ENCODE measurements at places on chromosomes 7 and 10.
A peak's percentile ranks its signal among the peaks of the same experiment; 100 is the strongest.

DNA sequence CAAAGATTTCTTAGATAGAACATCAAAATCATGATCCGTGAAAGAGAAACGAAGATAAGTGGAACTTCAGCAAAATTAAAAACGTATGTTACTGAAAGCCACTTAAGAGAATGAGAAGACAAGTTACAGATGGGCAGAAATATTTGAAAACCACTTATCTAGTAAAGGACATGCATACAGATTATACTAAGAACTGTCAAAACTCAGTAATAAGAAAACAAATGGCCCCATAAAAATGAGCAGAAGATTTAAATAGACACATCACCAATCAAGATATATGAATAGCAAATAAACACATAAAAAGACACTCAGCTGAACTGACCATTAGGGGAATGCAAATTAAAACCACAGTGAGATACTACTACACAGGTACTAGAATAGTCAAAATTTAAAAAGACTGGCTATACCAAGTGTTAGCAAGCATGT is 343.7 kb downstream of the PTEN start:
- no peak overlapping the region for H3K27ac ChIP-seq
- H3K36me3 ChIP-seq, result no peaks in the 10 kb centered on the region
- H3K4me3 ChIP-seq, result no peak overlapping the region
- H3K27me3 ChIP-seq, result no peaks in the 10 kb centered on the region
- DNase-seq, result no peak

- H3K4me1 ChIP-seq, result no peaks in the 10 kb centered on the region
- no peaks in the 10 kb centered on the region for H3K36me3 ChIP-seq
- no peak overlapping the region for H3K4me3 ChIP-seq
- no peaks in the 10 kb centered on the region for H3K27me3 ChIP-seq
- H3K27ac ChIP-seq, result no peak overlapping the region
Observed at GRCh38 chr10:132868995-132869394, 73.4 kb downstream of the CFAP46 start.

DNA sequence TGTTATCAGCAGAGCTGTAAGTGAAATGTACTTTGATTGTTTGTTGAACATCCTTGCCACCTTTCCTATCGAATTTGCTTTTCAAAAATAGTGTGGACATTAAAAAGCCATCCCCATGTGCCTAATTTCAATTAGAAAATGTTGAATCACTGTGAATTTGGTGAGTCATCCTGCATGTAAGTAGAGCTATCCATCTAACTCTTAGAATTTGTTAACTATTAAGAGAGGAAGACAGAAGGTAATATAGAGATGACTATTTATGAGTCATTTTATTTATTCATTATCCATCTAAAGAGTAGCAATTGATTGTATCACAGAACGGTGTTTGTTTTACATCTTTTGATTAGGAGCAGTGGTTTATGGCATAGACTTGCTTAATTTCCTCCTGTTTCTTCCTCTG is 154.7 kb downstream of the MGMT start:
- H3K36me3 ChIP-seq, result no peaks in the 10 kb centered on the region
- no peak overlapping the region for H3K4me3 ChIP-seq
- H3K27me3 ChIP-seq, result no peaks in the 10 kb centered on the region

GRCh38 chr7:101200504-101200861 is 353 bp downstream of the MOGAT3 start:
- H3K27me3 ChIP-seq, result peaks cover 16% of the 10 kb centered on the region
- peak overlapping the region; percentile 60 for H3K4me3 ChIP-seq
- H3K4me1 ChIP-seq, result peaks cover 20% of the 10 kb centered on the region
- no peak for DNase-seq

- H3K27me3 ChIP-seq, result no peaks in the 10 kb centered on the region
- H3K27ac ChIP-seq, result no peak overlapping the region
- no peak overlapping the region for H3K4me3 ChIP-seq
- no peak for DNase-seq
- H3K36me3 ChIP-seq, result no peaks in the 10 kb centered on the region
Observed at GRCh38 chr7:141436139-141436538, 115.1 kb upstream of the AGK start.

DNA sequence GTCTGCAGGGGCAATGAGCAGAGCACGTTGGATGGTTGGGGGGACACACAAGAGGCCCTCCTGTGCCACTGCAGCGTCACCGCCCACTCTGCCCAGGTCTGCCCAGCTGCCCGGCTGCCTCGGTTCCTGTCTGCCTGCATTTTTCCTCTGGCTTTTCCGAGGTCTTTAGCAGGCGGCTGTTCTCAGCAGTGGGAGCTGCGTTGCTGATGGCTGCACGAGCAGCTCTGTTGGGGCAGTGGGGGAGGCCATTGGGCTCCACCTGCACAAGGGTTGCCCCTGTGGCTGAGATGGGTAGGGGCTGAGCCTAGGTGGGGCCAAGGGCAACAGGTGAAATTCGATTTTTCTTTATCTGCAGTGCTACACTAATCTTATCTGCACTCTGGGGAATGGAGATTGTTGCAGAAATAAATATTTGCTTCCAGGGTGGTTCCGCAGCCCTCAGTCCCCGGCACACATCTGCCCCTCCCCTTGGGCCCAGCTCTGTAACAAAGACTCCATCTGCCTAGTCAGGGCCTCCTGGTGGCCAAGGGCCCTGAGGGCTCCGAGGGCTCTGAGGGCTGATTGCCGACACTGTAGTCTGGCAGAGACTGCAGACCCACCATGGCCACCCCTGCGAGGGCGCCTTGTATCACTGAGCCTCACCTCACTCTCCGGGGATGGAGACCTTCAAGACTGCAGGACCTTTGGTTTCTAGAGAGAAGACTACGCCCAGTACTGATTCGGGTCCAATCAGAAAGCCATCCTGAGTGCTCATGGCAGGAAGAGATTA is 141.7 kb upstream of the SHH start:
- H3K27ac ChIP-seq, result no peak overlapping the region
- no peaks in the 10 kb centered on the region for H3K27me3 ChIP-seq
- no peaks in the 10 kb centered on the region for H3K4me1 ChIP-seq
- H3K4me3 ChIP-seq, result no peak overlapping the region
- no peaks in the 10 kb centered on the region for H3K36me3 ChIP-seq
- no peak for DNase-seq

DNA sequence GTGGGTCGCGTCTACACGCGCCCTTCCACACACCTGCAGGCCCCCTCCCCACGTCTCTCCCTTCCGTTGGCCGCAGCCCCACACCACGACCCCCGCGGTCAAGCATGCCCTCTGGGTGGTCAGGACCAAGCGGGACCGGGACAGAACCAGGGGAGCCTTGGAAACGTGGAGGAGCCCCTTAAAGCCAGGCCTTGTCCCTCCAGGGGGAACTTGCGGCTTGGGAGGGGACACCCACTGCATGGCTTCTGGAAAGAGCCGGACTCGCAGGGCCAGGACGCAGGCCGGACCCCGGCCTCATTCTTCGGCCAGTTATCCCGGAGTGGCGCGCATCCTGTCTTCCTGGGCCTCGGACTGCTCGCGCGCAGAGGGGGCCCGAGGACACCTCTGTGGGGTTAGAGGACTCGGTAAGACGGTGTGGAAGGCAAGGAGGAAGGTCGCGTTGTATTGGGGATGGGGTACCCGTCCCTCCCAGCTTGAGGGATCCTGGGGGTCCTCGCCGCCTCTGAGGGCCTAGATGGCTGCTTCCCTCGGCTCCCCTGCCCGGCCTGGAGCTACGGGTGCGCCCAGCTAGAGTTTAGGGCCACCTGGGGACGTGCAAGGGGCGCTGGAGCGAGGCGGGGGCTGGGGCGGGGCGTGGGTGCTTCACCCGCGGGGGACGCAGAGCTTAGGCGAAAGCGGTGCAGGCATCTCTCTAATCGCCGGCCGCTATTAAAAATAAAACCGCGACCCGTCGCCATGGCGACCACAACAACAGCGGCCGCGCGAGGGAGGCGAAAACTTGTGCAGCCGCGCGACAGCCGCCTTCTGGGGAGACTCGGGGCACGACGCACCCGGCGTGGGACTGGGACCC is 1.8 kb upstream of the PDGFA start:
- peaks cover 5% of the 10 kb centered on the region for H3K4me1 ChIP-seq
- no peak overlapping the region for H3K27ac ChIP-seq
- H3K27me3 ChIP-seq, result peaks cover 38% of the 10 kb centered on the region

DNA sequence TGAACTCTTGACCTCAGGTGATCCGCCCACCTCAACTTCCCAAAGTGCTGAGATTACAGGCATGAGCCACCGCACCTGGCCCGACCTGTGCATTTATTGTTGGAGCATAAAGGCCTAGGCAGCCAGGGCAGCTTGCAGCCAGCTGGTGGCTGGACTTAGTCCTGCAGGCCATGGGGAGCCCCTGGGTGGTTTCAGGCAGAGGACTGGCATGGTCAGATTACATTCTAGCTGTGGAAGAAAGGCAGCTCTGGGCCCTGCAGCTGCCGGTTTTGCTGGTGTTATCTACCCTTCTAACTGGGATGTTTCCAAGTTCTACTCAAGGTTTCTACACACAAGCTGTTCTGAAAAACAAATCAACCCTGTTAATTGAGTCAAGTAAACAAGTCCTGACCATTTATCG is 22.7 kb upstream of the MKRN1 start:
- no peak overlapping the region for H3K4me3 ChIP-seq
- no peak for DNase-seq
- H3K36me3 ChIP-seq, result no peaks in the 10 kb centered on the region
- H3K4me1 ChIP-seq, result peaks cover 2% of the 10 kb centered on the region
- no peaks in the 10 kb centered on the region for H3K27me3 ChIP-seq
- no peak overlapping the region for H3K27ac ChIP-seq

DNA sequence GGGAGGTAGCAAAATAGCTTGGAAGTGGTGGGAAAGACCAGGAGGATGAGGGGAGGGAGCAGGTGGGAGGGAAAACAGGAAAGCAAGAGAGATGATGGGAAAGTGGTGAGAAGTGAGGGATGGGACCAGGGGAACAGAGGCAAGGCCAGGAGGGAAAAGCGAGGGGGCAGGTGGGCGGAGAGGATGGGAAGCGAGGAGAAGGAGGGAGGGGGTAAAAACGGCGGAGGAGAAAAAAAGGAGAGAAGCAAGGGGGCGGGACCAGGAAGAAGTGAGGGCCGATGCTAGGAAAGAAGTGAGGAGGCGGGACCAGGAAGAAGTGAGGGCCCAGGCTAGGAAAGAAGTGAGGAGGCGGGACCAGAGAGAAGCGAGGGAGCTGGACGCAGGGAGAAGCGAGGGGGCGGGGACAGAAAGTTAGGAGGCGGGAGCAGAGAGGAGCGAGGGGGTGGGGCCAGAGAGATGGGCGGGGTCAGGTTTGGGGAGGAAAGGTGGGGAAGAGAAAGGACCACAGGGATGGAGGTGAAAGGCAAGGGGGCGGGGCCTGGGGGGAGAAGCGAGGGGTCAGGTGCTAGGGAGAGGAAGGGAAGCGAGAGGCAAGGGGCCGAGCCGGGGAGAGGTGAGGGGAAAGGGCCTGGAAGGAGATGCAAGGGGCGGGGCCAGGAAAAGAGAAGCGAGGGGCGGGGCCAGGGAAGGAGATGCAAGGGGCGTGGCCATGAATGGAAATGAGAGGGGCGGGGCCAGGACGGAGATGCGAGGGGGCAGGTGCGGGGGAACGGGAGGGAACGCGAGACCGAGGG is 984 bp downstream of the SMURF1 start:
- DNase-seq, result peak; percentile 97
- H3K36me3 ChIP-seq, result no peaks in the 10 kb centered on the region
- H3K4me3 ChIP-seq, result peak overlapping the region; percentile 85
- no peaks in the 10 kb centered on the region for H3K27me3 ChIP-seq

DNA sequence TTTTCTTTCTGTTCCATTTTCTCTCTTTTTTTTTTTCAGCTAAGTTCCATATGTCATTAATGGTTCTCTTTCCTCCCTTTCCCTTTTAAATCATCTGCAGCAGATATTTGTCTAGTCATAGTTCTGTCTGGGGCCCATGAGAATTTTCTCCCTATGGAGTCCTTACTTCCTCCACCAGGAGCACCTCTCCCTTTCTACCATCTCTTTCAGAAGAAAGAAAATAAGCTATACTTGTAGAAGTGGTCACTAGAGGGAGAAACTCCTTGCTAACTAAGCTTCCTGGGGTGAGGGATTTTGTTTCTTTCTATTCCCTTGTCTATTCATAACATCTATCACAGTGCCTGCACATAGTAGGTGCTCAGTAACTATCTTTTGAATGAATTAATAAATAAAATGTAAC is 230.2 kb upstream of the HPS1 start:
- no peak overlapping the region for H3K4me3 ChIP-seq
- no peaks in the 10 kb centered on the region for H3K27me3 ChIP-seq
- no peak overlapping the region for H3K27ac ChIP-seq

DNA sequence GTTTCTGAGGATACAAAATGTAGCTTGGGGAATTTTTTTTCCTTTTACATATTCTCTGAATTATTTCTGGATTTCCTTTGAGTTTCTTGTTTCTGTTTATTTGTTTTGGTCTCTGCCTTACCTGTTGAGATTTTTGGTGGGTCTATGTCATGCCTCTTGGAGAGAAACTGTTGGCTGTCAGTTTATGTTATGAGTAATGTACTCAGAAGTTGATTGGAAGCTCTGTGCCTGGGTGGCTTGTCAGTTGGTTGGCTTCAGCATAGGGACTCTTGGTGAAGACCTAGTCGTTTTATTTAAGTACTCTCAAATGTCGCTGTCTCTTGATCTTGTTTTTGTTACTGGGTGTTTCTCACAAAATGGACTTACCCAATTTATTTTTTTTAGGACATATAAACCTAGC is 132.4 kb downstream of the CDK14 start:
- no peaks in the 10 kb centered on the region for H3K27me3 ChIP-seq
- no peak overlapping the region for H3K27ac ChIP-seq
- H3K4me3 ChIP-seq, result no peak overlapping the region

DNA sequence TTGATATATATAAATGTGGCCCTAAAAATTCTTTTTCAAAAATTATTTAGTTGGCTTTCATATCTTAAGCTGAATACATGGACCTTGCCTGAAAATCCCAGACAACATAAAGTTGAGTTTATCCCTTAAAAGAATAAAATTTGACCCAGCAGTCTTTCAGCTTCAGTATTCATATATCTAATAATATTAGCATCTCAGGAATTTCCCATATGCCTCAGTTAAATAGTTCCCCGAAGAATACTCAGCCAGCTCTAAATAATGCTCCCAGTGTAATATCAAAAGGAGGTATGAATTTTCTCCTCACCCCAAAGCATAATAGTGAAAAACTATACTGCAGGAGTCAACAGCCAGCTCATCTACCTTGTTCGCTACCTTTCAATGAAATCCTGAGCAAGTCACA is 145.9 kb downstream of the CTNNA3 start:
- H3K27ac ChIP-seq, result no peak overlapping the region
- no peak for DNase-seq
- no peaks in the 10 kb centered on the region for H3K4me1 ChIP-seq
- H3K4me3 ChIP-seq, result no peak overlapping the region
- no peaks in the 10 kb centered on the region for H3K36me3 ChIP-seq

- H3K27ac ChIP-seq, result no peak overlapping the region
- no peak for DNase-seq
- no peak overlapping the region for H3K4me3 ChIP-seq
- H3K36me3 ChIP-seq, result no peaks in the 10 kb centered on the region
- no peaks in the 10 kb centered on the region for H3K27me3 ChIP-seq
- H3K4me1 ChIP-seq, result peaks cover 4% of the 10 kb centered on the region
Observed at GRCh38 chr10:73950155-73950948, 39.4 kb downstream of the PLAU start.
